Activated naive CD8-positive, alpha-beta T cell treated with anti-CD3 and anti-CD28 coated beads for 36 hours (primary cell): ENCODE measurements at places on chromosomes 4 and X.

DNA sequence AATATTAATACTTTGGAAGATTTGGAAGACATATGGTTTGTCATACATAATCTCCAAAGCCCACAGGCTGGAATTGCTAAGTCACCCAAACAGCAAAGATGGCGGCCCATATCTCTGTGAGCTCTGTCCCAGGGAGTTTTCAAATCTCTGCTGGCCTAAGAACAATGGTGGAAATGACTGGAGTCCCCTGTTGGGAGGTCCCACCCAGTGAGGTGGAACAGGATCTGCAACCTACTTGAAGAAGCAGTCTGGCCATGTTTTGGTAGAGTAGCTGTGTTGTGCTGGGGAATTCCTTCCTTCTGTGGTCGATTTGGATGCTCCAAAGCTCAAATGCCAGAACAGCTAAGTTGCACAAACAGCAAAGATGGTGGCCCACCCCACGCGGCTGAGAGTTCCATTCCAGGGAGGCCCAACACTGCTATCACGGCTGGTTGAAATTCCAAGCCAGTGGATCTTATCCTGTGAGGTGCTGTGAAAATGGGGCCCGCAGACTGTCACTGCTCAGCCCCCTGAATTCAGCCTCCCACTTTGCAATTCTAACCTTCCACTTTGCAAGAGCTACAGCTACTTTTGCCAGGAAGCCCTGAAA lies 3.2 kb upstream of the UGT2B7 start:
- no peak for DNase-seq

GRCh38 chrX:79133904-79134303 lies 10.6 kb upstream of the GPR174 start:
- no peak for DNase-seq

GRCh38 chr4:15544248-15544729 lies 74.6 kb downstream of the CC2D2A start:
- no peak for DNase-seq

GRCh38 chr4:15040916-15041463 lies 38.7 kb downstream of the CPEB2 start:
- DNase-seq: no peak

DNA sequence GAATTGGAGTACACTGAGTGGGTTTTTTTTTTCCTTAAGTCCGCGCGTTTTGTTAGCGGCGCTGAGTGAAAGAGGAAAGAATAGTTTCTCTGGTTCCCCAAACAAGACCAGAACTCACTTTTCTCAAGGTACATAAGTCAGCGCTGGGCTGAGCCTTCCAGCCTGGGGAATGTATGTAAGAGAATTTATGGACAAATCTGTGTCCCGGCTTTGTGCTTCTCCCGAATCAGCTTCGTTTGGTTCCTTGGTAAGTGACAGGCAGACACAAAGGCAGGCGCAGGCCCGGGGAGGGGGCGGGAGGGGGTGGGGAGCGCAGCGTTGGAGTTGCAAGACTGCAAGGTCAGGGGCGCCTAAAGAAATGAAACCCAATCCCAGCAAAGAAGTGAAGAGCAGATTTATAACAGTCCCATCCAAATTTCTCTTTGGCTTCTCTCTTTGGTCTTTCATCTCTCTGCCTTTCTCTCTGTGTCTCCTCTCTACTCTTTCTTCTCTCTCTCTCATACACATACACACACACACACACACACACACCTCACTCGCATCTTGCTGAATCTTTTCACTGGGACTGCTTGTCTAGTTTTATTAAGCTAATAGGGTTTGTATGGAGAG lies 981 bp downstream of the TET2 start:
- DNase-seq: peak; percentile 4

- no peak for DNase-seq
Observed at GRCh38 chr4:126705266-126705665, 927.5 kb upstream of the INTU start.

- no peak for DNase-seq
Observed at GRCh38 chrX:153828308-153828707, 2.0 kb downstream of the PDZD4 start.

GRCh38 chrX:63434665-63435064 lies 83.5 kb upstream of the SPIN4 start:
- no peak for DNase-seq

- no peak for DNase-seq
Observed at GRCh38 chr4:152678841-152679240, 956 bp downstream of the TMEM154 start.

GRCh38 chr4:105164548-105164947 lies 17.9 kb downstream of the TET2 start:
- DNase-seq: no peak

DNA sequence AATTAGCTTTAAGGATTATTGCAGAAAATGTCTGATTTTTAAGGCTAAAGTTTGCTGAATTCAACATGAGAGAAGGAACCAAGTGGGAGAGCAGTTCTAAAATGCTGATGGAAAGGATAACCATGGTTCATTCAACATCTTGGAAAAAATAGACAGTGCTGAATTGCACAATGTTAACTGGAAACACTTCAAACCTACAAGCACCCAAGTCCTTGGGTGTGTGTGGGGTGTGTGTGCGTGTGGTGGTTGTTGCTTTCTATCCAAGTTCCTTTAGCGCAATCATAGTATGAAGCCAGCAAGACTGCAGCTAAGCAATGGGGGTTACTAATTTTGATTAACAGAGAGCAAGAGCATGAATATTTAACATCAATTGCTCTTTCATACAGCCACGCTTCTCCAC lies 29.3 kb upstream of the SCOC start:
- DNase-seq: no peak

DNA sequence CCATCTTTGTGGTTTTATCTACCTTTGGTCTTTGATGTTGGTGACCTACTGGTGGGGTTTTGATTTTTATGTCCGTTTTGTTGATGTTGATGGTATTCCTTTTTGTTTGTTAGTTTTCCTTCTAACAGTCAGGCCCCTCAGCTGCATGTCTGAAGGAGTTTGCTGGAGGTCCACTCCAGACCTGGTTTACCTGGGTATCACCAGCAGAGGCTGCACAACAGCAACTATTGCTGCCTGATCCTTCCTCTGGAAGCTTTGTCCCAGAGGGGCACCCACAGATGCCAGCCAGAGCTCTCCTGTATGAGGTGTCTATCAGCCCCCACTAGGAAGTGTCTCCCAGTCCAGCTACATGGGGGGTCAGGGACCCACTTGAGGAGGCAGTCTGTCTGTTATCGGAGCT lies 199.3 kb upstream of the WDFY3 start:
- DNase-seq: no peak

DNA sequence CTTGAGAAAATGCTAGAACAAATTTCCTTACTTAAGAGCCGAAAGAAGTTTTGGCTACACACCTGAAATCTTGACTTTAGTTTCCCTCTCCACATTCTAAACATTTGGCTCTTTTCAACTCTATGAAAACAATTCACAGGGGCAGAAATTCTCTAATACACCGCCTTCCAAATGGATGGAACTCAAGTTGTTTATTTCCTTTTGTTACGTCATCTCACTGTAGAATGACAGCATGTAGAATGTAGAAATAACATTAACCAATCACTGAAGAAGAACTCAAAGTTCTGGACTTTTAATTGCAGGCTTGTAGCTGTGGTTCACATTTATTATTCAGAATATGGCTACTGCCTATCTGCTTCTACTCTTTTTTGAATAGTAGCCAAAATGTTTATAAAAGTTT lies 1.9 kb downstream of the DMP1 start:
- no peak for DNase-seq

GRCh38 chr4:44415251-44415650 lies 33.4 kb downstream of the KCTD8 start:
- no peak for DNase-seq

DNA sequence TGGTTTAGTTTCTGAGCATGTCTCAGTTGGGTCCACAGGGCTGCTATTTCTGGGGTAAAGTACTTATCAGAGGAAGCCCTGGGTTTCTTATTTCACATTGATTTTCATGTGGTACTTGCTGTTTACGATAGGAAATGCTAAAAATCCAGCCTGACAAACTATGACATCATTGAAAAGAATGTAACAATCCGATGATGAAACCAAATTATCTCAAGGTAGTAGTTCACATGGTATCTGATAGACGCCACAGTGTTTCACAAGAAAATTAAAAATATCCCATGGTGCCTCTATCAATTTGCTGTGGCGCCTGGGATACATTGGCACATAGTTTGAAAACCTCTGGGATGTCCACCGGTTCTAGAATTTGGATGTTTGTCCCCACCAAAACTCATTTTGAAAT lies 418.9 kb upstream of the RPS6KA3 start:
- DNase-seq: no peak

GRCh38 chr4:42658261-42658660 lies 1.4 kb upstream of the ATP8A1 start:
- DNase-seq: no peak

GRCh38 chrX:2430265-2430825 lies 70.4 kb downstream of the DHRSX start:
- no peak for DNase-seq

- no peak for DNase-seq
Observed at GRCh38 chr4:169030562-169030982, 20.5 kb upstream of the CBR4 start.

GRCh38 chr4:53855581-53856250 lies 208.7 kb downstream of the CHIC2 start:
- no peak for DNase-seq

GRCh38 chr4:8205241-8205707 lies 6.2 kb downstream of the SH3TC1 start:
- DNase-seq: no peak

DNA sequence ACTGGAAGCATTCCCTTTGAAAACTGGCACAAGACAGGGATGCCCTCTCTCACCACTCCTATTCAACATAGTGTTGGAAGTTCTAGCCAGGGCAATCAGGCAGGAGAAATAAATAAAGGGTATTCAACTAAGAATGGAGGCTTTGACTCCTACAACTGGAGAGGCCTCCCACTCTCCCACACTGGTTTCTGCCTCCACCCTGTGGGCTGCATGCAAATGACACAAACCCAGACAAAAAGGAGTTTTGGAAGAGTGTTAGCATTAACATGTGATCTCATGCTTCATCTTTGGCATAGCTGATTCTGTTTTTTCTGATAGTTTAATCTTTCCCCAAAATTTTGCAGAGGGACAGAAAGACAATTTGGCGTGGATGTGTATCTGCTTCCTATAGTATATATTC lies 80.8 kb upstream of the IQCM start:
- DNase-seq: no peak

DNA sequence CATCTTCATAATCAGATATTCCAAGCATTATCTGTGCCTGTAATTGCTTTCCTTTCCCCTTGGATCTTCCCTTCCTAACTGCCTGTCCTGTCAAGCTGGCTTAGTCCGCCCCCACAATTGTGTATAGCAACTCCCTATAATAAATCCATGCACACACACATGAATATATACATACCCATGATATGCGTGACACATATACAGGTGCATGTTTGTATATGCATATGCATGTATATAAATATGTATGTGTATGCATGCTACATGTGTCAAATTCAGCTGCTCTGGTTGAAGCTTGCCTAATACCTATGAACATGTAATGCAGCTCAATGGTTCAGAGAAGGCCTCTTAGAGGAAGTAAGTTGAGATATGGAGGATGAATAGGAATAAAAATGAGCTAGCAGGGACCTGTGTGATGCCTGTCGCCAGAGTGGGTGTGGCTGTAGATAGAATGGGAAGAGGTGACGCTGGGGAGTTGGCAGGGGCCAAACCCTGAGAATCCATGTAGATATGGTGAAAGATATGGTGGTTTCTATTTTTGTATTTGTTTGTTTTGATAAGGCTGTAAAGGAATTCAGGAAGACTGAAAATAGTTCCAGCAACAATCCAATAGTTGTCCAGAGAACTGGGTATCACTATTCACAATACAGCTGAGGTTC lies 595.0 kb upstream of the BOD1L1 start:
- no peak for DNase-seq

DNA sequence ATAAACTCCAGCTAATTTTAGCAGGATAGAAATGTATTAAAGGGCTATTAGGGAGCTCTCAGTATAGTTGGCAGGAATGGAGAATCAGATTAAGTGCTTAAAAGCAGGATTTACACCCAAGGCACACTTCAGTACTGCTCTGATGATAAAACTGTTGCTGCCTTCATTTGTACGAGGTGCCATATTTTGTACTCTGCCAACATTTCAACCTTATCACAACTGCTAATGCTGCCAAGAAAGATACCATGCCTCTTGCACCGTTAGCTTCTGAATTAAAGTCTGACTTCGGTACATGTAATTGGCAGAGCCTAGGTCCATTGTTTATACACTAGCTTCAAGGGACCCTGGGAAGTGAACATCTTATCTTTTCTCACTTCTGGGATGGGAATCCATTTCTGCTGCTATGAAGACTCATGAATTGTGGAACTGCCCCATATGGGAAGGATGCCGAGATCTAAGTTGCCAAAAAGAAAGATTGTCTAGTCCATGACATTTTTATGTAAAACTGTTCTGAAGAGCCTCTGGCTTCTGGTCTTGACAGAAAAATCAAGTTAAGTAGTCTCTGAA lies 624.0 kb upstream of the IGFBP7 start:
- DNase-seq: no peak

DNA sequence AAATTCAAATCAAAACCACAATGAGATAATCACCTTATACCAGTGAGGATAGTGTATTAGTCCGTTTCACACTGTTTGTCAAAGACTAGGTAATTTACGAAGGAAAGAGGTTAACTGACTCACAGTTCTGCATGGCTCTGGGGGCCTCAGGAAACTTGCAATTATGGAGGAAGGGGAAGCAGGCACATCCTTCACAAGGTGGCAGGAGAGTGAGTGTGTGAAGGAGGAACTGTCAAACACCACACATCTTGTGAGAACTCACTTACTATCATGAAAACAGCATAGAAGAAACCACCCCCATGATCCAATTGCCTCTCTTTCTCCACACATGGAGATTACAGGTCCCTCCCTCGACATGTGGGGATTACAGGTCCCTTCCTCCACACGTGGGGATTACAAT lies 54.7 kb upstream of the TRPC5 start:
- DNase-seq: no peak

DNA sequence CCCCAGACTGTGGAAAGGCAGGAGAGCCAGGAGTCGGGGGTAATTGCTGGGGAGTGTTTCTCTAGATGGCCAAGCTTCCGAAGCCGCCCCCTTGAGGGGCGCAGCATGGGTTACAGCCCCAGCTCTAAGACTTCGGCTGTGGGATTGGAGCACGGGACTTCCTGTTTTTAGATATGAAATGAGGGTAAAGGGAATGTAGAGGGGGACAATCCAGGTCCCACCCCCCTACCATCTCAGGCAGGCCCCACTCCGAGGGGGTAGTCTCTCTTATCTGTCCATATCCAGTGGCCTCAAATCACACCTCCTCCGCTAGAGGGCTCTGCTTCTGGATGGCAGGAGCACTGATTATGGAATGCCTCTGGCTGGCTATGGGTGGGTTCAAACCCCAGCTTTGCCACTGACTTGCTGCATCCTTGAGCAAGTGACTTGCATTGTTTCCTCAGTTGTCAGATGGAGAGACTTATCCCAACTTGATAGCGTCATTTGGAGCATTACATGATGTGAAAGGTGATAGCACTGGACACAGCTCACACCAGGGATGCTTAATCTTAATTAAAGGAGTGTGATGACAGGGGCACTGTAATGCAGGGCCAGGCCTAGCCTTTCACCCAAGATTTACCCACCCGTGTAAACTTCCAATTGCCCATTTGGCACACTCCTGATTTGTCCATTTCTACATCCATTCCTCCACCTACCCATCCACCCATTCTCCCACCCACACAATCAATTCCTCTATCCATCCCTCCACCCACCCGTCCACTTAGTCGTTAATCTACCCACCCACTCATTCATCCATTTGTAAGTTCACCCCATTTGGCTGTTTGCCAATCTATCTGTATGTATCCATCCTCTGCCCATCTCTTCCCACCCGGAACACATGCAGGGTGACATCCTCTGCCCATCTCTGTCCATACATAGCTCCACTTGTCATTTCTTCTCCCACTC lies 848 bp upstream of the KCND1 start:
- peak; percentile 8 for DNase-seq
